A172 (cell line): ENCODE measurements at places on chromosomes 1 and 21.
A peak's percentile ranks its signal among the peaks of the same experiment; 100 is the strongest.

DNA sequence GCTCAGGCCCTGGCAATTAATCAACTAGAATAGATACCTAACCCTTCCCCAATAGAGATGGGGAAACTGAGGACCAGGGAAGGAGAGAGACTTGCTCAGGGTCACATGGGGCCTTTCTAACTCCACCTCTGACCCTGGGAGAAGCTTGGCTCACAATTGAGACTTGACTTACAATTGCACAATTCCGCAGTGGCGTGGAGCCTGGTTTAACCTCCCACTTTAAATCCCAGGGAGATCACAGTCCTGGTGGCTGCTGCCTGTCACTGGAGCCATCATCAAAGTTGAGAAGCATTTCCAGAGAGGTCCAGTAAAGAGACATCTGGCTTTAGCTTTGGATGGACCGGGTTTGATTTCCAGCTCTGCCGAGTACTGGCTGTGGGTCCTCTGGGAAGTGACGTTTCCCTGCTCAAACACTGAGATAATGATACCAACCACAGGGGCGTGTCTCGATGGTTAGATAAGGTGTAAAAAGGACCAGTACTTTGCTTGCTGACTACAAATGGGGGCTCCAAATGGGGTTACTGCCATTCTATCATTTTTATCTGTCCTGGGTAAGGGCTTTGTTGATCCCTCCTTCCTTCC, 39.3 kb downstream of the TRIM62 start:
- no peak for DNase-seq

GRCh38 chr1:185345913-185346720, 29.1 kb upstream of the IVNS1ABP start:
- DNase-seq = no peak

GRCh38 chr1:8598783-8599182, 218.7 kb downstream of the RERE start:
- DNase-seq = no peak

- DNase-seq = peak; percentile 89
Measured at GRCh38 chr1:68112835-68113243, 62.4 kb upstream of the DIRAS3 start.

- peak; percentile 86 for DNase-seq
Measured at GRCh38 chr1:85313888-85314696, 37.7 kb upstream of the BCL10 start.

- no peak for DNase-seq
Measured at GRCh38 chr1:234701737-234702341, 91.9 kb upstream of the IRF2BP2 start.

- DNase-seq = peak; percentile 18
Measured at GRCh38 chr1:93061895-93062792, 16.9 kb upstream of the MTF2 start.

DNA sequence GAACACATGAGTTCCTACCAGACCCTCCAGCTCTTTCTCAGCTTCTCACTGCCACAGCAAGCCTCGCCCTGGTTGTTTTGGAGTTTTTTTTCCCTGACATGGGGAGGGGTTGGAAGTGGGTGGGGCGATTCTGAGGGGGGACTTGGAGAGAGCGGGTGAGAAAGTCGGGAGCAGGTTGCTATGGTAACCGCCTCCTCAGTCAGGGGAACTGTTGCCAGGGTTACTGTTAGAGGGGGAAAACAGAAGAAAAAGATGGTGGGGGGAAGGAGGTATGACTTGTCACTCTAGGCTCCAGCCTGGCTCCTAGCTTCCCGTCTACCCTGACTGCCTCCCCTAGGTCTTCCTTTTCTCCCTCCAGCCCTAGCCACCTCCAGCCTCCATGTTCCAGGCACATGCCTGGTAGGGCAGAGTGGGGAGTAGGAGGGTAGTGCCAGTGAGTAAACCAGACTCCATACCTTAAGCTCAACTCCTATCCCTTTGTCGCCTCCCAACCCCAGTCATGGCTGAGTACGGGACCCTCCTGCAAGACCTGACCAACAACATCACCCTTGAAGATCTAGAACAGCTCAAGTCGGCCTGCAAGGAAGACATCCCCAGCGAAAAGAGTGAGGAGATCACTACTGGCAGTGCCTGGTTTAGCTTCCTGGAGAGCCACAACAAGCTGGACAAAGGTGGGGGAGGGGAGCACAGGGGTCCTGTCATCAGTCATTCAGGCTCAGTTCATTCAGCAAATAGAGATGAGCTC, 6.0 kb downstream of the PEA15 start:
- DNase-seq = no peak

DNA sequence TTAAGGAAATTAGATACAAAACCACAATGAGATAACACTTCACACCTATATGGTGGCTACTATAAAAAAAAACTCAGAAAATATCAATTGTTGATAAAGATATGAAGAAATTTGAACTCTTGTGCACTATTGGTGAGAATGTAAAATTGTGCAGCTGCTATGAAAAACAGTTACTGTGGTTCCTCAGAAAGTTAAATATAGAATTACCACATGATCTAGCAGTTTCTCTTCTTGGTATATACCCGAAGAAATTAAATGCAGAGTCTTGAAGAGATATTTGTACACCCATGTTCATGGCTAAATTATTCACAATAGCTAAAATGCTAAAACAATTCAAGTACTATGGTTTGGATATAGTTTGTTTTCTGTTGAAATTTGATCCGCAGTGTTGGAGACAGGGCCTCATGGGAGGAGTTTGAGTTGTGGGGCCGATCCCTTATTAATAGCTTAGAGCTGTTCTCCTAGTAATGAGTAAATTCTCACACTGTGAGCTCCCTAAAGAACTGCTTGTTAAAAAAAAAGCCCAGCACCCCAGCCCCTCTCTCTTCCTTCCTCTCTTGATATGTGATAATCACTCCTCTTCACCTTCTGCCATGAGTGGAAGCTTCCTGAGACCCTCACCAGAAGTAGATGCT, 1412.1 kb downstream of the PLA2G4A start:
- DNase-seq = no peak

- no peak for DNase-seq
Measured at GRCh38 chr1:228211531-228212414, 3.9 kb downstream of the OBSCN start.

DNA sequence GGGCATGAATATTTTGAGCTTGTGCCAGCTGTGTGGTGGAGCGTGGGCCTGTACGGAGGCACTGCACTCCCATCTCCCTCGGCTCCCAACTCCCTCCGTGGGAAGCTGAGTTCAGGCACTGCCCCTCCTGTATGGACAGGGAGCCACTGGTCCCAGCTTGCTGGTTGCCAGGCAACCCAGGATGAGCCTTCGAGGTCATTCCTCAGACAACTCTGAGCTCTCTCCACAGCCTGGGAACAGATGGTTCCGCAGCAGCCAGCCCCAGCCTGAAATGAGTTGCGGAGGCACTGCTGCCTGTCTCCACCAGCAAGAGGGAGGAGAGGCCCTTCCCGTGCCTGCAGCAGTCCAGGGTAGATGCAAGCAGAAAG, 58.4 kb upstream of the TENT5B start:
- no peak for DNase-seq
